ENCODE measurements at places on chromosomes 16 and 17. TPM values are rescaled to one million over a fixed set of nuclear protein-coding genes. Genes with fewer than 3 reads are reported as not detected.

Gene CLEC18A
- 0.22 TPM for total RNA-seq

- DNase-seq, result no peak
These were observed 38.6 kb upstream of the BRD7 start for GRCh38 chr16:50407351-50407750.

Gene PIRT
- total RNA-seq, result not detected

GRCh38 chr17:32276171-32276601, 10.6 kb downstream of the RHBDL3 start:
- no peak for DNase-seq

Gene UMOD
- total RNA-seq, result not detected

Data from psoas muscle (tissue), 8 donors.